ENCODE measurements at places on chromosomes 13 and 19.
A peak's percentile ranks its signal among the peaks of the same experiment; 100 is the strongest.

DNA sequence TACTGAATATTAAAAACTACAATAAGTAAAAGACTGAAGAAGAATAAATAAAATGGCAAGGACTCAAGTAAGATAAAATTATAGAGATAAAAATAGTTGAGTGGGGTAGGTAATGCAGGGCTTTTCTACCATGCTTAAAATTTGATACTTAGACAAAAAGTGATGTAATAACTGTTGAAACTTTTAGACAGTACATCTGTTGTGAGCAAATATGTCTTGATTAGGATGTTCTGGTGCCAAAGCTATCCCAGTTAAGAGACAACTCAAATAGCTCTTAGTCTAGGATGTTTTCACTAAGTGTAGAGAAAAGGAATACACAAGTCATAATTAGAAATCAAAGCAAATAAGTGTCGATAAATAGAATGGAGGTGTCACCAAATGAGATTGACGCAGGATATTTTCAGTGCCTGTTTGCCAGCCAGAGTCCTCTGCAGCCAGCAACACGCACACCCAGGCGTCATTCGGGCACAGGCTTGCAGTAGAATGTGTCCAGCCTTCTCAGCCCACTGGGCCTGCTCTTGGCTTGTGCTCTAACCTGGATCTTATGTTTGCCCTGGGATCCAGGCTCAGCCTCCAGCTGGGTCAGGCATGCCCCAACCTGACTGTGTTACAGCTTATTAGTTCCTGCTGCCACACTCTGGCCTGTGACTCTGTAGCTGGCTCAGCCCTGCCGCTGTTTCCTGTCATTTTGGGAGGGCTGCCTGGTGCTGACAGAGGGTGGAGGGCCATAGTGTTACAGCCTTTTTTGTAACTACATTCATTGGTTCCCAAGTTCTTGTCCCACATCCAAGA lies 766.2 kb downstream of the PCDH17 start:
- DNase-seq = no peak

- DNase-seq = no peak
Observed at GRCh38 chr19:45276284-45276687, 25.2 kb downstream of the MARK4 start.

- no peak for DNase-seq
Observed at GRCh38 chr13:29810145-29810742, 40.2 kb downstream of the UBL3 start.

DNA sequence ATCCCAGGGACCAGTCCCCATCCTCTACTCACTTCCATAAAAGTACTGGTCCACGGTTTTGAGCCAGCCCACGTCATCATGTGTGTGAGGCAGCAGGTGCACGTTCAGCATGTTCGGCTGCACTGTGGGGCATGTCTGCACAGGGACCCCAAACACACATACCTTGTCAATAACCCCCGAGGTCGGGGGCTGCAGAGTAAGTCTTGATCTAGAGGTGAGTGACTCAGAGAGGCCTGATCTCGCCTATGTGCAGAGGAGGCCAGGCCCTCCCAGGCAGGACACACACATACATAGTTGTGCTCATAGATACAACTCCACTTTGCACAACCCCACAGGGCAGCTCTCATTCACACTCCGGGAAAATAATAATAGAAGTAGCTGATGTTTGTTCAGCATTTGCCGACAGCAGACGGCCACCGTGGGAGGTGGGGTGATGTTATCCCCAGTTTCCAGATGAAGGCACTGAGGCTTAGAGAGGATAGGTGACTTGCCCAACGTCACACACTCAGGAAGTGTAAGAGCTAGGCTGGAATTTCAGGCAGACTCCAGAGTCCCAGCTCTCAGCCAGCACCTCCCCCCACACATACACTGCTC lies 774 bp downstream of the MAN2B1 start:
- DNase-seq = no peak

DNA sequence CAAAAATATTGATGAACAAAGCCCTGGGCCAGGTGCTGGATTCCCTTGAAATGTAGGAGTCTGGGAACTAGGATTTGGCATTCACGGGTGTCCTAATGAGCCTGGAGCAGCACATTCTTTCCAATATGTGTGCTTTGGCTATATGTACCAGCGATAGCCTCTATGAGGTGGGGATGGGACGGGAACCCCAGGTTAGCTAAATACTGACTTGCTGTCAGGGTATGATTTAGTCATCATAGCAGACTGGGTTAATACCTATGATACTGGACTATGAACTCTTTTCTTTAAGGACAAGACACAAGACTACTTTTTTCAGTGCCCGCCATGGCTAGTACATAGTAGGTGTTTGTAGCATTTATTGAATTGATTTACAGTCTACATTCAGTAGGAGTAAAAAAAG lies 152.7 kb downstream of the KCNRG start:
- DNase-seq = no peak

DNA sequence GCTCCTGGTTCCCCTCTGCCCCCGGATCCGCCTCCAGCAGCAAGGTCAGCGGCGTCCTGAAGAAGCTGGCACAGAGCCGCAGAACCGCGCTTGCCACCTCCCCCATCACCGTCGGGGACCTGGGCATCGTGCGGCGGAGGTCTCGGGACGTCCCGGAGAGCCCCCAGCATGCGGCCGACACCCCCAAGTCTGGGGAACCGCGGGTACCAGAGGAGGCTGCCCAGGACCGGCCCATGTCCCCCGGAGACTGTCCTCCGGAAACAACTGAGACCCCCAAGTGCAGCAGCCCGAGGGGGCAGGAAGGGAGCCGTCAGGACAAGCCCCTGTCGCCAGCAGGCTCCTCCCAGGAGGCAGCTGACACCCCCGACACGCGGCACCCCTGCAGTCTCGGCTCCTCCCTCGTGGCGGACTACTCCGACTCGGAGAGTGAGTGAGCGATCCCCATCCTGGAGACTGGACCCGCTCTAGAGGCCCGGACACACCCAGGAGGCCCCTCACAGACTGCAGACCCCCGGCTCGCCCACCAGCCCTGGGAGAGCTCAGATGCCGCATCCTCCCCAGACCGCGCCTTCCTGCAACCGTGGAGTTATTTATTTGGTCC lies 1.6 kb upstream of the MRI1 start:
- no peak for DNase-seq

DNA sequence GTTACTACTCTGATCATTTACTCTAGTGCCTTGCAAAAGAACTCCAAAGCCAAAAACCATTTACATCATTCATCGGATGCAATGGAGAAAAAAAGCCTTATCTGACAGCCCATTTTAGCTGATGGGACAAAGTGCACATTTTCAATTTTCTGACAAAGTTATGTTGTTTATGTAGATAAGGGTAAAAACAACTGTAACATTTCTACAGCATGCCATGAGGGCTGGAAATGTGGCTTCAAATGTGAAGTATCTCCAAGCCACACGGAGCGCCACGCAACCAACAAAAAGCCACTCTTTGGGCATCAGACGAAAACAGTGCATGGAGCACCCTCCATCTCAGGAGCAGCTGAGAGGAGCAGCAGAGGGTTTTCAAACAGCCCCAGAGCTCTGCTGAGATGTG lies 364.6 kb upstream of the ZNF507 start:
- DNase-seq = no peak

DNA sequence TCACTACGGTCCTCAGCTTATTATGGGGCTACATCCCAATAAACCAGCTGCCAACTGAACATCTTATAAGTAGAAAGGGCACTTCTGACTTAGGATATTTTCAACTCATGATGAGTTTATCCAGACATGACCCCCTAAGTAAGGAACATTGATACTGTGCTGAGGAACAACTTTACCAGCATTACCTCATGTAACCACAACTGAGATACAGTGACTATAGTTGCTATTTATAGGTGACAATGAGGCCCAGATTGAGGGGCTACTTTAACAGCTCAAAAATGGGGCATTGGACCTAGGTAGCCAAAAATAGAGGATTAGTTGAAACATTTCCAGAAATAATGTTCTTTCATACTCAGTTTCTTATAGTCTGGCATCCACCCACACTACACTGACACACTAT lies 26.8 kb downstream of the SKA3 start:
- no peak for DNase-seq

GRCh38 chr19:35126624-35126959 lies 8.3 kb downstream of the LGI4 start:
- no peak for DNase-seq

GRCh38 chr13:113002206-113002912 lies 33.3 kb downstream of the MCF2L start:
- no peak for DNase-seq

DNA sequence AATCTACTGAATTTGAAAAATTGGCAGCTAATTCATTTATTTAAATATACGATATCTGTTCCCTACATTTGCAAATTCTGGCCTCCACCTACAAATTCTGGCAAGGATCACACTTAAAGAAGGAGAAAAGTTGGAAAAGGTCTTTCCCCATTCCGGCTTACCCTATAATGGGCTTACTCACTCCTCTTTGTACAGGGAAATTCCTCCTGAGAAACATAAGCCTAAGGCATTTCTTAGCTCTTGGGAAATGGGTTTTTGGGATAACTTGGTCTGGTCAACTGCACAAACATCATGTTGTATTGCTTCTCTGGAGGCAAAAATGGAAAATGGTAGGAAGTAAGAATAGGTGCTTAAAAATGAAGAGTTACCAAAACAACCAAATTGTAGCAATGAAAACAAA lies 25.5 kb downstream of the KCTD12 start:
- DNase-seq = no peak

- DNase-seq = no peak
Observed at GRCh38 chr19:869245-870177, 10.0 kb downstream of the CFD start.

GRCh38 chr19:33510462-33511194 lies 11.0 kb downstream of the PEPD start:
- DNase-seq = no peak

DNA sequence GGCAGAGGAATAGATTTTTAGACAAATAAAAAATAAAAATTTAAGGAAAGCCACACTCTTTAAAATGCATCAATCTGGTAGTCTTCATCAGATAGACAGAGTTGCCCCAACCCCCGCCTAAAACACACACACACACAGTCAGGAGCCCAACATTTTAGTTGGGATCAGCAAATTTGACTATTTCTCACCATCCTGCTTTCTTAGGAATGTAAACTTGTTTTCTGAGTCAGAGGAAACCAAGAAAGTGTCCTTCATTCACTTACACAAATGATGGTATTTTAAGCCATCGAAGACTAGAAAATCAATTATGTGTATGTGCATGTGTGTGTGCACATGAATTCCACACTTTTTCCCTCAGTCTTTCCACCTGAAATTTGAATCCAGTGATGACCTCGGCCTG lies 1657.5 kb downstream of the SLITRK1 start:
- DNase-seq = no peak

DNA sequence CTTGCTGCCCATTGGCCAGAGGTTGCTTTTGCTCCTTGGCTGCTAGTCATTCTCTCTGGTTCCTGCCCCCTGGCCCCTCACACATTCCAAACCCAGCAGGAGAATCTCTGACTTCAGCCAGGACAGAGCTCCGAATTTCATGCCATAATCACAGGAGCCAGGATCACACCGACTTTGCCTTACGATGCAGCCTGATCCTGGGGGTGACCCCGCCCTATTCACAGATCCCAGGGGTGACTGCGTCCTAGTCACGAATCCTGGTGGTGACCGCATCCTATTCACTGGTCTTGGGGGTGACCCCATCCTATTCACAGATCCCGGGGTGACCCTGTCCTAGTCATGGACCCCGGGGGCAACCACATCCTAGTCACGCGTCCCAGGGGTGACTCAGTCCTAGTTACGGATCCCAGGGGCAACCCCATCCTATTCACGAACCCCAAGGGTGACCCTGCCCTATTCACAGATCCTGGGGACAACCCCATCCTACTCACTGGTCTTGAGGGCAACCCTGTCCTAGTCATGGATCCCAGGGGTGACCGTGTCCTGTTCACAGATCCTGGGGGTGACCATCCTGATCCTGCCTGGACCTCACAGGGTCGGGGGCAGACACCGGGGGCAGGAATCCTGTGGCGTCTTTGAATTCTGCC lies 7.4 kb upstream of the TEX29 start:
- no peak for DNase-seq

DNA sequence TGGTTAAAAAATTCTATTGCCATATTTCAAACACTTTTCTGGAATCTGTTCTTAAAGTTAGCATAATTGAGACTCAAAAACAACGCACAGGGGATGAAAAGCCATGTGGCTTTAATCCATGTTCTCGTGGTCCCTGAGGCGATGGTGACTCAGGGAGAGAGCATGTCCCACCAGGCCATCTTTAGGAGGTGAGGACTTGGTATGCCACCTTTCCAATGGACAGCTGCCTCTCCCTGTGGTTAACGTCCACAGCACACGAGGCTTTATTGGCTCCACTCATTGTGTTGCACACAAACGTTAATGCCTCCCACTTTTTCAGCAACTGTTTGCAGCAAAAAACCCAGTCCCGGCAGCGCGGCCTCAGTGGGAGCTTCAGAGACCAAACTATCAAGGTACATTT lies 51.4 kb downstream of the EFNB2 start:
- no peak for DNase-seq

DNA sequence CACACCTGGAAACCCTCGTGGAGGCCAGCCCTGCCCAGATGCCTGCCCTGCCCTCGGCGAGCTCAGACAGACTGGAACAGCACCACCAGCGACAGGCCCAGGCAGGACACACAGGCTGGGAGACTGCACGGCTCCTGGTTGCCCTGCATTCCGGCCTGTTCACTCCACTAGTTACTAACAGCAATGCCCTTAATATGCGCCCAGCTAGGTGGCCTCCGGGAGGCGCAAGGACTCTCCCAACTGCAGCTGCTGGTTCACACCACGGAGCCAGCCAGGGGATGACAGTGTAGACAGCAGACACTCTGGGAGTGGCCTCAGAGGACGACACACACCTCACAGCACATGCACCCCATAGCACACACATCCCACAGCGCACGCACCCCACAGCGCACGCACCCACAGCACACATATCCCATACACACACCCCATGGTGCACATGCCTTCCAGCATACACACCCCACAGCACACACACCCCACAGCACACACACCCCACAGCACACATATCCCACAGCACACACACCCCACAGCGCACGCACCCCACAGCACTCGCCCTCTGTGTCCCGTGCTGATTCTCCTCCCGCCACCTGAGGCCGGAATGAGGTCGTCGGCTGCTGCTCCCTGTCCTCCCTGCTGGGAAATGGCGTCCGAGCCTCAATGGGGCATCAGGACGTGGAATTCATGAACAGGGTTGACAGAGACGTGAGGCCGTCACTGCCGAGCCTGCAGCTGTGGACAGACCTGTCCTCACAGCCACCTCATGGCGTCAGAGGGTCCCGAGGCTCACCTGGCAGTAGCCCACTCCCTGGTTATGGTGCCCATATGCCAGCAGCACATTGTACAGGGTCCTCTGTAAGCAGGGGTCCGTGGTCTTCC lies 13.6 kb downstream of the GRTP1 start:
- no peak for DNase-seq

GRCh38 chr13:40776681-40777165 lies 5.7 kb upstream of the MRPS31 start:
- peak; percentile 36 for DNase-seq

Measured in stimulated activated CD8-positive, alpha-beta memory T cell treated with anti-CD3 and anti-CD28 coated beads, Interleukin-12 subunit alpha, Interleukin-12 subunit beta, amount 100 ng/mL, for 4 hours (primary cell).